ENCODE measurements at places on chromosomes 6 and 20.

DNA sequence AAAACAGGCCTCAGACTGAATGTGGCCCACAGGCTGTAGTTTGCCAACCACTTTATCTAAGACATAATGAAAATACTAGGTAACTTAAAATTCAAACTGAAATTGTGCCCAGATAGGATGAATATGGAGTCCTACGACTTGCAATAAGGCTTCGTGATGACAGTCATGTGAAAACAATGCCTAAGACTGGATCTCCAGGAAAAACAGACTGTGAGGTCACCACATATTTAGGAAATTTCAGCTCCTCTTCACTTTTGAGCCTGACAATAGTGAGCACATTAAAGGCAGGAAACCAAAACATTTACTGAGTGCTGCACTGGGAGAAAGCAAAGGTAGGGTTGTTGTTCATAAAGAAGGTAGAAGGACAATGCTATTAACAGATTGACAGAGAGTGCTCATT lies 50.0 kb downstream of the RTN4IP1 start:
- no peak for DNase-seq

DNA sequence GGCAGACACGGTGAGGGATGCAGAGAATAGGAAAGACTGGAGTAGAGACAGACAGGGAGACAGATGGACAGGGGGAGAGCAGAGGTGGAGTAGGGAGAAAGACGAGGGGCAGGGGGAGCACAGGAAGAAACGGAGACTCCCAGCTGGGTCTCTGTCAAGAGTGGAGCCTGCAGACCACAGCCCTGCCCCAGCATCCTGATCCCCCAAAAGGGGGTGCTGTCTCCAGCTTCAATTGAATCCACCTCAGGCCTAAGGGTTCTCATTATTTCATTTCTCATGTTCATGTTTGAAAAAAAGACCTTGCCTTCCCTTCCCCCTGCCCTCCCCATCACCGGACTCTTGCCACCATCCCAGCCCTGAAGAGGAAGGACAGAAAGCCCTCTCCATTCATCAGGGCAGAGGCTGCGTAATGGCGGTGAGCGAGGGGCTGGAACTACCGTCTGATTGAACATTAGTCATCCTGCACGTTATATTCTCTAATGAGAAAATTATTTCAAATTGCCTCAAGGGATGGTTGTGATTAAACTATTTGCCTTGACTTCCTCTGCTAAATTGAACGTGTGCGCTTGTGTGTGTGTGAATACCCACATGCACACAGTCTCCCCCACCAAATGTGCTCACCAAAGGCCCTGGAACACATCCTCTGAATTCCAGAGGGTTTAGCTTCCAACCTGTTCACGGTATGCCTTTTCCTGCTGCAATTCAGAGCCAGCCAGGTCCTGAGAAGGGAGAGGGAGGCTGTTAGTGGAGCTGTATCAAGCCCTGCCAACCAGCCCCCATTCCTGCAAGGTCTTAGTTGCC lies 98.3 kb downstream of the CDC5L start:
- no peak for DNase-seq

GRCh38 chr6:154542747-154543146 lies 32.3 kb upstream of the CNKSR3 start:
- no peak for DNase-seq

DNA sequence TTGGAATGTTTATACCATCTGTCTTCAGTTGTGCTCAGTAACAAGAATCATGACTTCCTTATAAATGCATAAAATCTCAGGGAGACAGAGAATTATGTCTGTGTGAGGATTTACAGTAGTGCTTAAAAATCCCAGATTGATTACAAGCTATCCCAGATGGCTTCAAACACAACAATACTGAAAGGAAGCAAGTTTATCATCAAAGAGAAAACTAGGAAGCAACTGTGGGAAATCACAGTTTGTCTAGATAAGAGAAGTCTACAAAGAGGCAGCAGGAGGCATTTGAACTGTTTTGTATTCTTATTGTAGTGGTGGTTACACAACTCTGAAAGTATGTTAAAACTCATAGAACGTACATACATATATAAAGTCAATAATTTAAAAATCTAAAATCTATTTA lies 104.4 kb upstream of the SALL4 start:
- no peak for DNase-seq

Measured in activated CD4-positive, alpha-beta memory T cell treated with anti-CD3 and anti-CD28 coated beads for 36 hours (primary cell).